Liver (tissue), 10 donors: ENCODE measurements at places on chromosomes 13 and 19. TPM values are rescaled to one million over a fixed set of nuclear protein-coding genes. Genes with fewer than 3 reads are reported as not detected.

DNA sequence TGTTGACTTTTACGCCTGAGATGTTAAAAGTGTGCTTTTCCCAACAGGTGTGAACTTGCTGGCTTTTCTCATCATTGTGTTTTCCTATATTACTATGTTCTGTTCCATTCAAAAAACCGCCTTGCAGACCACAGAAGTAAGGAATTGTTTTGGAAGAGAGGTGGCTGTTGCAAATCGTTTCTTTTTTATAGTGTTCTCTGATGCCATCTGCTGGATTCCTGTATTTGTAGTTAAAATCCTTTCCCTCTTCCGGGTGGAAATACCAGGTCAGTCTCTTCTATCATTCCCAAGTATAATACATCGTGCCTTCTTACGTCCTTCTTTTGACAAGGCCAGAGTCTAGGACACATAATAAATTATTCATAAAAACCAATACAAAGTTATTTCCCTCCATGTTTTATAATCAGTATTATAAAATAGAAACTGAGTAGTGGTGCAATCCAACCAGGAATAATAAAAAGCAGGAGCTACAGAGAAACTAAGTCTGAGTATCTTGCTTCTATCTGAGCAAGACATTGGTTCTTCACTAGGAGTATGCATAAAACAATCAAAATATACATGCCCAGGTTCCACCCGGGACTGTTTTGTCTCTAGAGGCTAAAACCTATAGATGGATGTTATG, 57.9 kb downstream of the RXFP2 start:
- H3K36me3 ChIP-seq: no peaks in the 10 kb centered on the region
- no peaks in the 10 kb centered on the region for H3K27me3 ChIP-seq
- DNase-seq: no peak
- H3K4me1 ChIP-seq: no peaks in the 10 kb centered on the region
- H3K4me3 ChIP-seq: no peak overlapping the region
- no peak overlapping the region for H3K27ac ChIP-seq

DNA sequence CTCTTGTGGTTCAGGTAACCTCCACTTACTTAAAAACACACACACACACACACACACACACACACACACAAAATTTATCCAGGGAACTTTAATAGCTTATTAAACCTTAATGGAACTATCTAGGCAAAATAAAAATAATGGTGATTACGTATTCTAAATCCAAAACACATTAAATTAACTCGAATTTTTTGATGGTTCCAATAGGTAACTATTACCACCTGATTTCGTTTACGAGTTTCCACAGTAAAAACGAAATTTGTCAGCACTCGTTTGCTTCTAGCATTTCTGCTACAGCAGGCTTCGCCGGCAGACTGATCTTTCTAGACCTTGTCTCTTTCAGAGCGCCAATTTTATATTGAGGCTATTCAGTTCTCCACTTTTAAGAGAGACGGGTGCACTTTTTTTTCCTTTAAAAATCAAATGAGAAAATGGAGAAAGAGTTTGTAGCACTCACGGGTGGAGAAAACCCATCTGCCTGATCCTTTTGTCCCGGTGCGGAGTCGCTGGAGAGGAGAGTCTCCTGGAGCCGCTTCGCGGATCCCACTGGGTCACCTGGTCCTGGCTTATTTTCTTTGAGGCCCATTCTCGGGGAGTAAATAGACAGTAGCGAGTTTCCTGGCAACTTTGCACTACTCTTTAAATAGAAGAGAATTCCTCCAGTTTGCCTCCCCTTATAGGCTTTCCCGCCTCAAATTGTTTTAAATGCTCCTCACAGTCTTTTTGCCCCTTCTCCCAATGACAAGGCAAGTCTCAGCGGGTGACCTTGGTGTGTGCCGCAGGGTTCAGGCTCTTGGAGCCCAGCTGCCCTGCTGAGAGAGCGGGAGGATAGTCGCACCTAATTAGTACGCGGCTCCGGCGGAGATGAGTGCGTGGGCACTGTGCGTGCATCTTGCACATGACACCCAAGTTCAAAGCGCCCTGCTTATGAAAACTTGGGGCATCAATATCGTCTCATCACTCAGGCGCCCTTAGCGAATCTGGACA, 117.0 kb downstream of the KCNRG start:
- no peak overlapping the region for H3K27ac ChIP-seq
- no peak for DNase-seq
- H3K27me3 ChIP-seq: peaks cover 6% of the 10 kb centered on the region

GRCh38 chr19:13153569-13154240, 3.5 kb downstream of the IER2 start:
- peak overlapping the region; percentile 100 for H3K27ac ChIP-seq
- H3K4me3 ChIP-seq: peak overlapping the region; percentile 94
- no peaks in the 10 kb centered on the region for H3K36me3 ChIP-seq
- DNase-seq: peak; percentile 59
- peaks cover 5% of the 10 kb centered on the region for H3K4me1 ChIP-seq
- no peaks in the 10 kb centered on the region for H3K27me3 ChIP-seq

DNA sequence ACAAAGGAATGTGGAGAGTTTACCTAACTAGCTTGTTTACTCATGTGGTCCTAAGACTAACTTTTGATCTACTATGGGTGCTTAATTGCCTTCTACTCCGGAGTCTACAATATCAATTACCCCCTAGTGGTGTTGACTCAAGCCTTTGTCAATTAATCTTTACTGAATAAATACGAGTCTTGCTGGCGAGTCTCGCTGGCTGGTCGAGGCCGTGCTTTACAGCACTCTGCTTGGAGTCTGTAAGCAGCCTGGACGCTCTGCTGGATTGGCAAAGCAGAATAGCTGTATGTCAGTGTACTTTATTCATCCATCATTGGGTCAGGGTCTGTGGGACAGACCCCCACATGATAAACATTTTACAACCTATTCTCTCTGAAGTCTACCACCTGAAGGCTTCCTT, 9.9 kb upstream of the SPART start:
- no peaks in the 10 kb centered on the region for H3K27me3 ChIP-seq
- H3K4me3 ChIP-seq: no peak overlapping the region

DNA sequence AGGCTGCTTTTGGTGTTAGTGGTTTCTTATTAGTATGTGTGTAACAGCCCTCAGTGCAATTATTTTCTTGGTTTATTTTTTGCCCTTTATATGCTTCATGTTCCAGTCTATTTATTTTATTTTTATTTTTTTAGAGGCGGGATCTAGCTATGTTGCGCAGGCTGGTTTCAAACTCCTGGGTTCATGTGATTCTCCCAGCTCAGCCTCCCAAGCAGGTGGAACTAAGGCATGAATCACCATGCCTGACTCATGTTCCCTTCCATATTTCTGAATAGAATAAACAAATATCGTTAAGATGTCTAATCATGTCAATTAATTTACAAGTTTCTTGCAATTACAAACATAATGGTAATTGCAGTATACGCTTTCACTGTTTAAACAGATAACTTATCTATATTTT, 11.7 kb downstream of the SKA3 start:
- H3K4me1 ChIP-seq: no peaks in the 10 kb centered on the region
- no peak for DNase-seq
- no peak overlapping the region for H3K4me3 ChIP-seq
- no peak overlapping the region for H3K27ac ChIP-seq

NAT14 gene
- 3.7 TPM for total RNA-seq

SELENOV gene
- not detected for total RNA-seq

MYPOP gene
- 1.8 TPM for total RNA-seq
